ENCODE measurements at places on chromosomes 2 and 18.

- DNase-seq, result no peak
Observed at GRCh38 chr2:182426082-182426917, 536 bp downstream of the PDE1A start.

GRCh38 chr2:160516547-160517365, 23.1 kb upstream of the RBMS1 start:
- no peak for DNase-seq

DNA sequence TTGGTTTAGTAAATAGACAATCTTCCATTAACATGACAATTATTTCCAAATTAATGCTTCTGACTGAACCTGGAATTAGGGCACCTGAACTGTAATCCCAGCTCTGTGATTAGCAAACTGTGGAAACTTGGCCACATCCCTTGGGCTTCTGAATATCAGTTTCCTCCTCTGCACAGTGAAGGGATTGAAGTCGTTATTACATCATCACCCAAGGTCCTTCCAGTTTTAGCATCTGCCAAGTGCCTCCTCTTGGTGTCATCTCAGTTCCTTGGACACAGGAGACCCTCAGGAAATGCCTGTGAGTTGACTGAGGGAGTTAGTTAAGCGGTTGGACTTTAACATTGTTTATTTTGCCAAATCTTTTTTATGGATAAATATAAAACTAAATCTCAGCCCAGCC, 64.8 kb downstream of the MOGAT1 start:
- DNase-seq, result no peak

GRCh38 chr2:188701836-188702235, 272.3 kb upstream of the COL3A1 start:
- no peak for DNase-seq

DNA sequence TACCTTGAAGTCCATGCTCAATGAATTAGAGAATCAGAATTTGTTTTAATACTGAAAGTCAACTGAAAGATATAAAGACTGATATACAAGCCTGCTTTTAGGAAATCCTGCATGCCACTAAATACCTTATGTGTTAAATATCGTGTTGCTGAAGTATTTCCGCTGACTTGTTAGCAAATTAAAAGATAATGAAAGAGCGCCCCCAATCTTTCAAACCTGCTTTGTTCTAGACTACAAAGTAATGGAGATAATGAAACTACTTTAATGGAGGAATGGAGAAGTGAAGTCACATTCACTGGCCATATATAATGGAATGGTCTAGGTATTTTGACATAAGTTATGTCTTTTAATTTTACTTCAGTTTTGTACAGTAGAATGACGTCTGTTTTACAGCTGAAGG, 95.7 kb downstream of the ASXL3 start:
- no peak for DNase-seq

DNA sequence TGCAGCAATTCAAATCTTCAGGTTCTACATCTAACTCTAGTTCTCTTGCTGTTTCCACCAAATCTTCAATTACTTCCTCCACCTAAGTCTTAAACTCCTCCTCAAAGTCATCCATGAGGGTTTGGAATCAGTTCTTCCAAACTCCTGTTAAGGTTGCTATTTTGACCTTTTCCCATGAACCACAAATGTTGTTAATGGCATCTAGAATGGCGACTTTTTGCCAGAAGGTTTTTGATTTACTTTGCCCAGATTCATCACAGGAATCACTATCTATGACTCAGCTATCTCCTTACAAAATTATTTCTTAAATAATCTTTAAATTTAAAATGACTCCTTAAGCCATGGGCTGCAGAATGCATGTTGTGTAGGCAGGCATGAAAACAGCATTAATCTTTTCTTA, 368.9 kb upstream of the TNP1 start:
- DNase-seq, result no peak

DNA sequence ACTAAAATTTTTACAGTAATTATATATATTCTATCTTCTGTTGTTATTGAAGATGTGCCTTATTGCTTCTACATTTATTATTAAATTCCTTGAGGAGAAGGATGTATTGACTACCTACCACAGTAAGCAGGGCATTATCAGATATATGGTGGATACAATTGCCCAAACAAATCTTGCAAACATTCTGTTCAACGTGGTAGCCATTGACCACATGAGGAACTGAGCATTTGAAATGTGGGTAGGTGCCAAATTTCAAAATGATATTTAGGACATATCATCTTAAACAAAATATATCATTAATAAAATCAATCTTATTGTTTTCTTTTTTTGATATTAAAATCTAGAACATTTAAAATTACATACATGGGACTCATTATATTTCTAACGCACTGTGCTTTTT, 11.1 kb downstream of the SCN3A start:
- no peak for DNase-seq

DNA sequence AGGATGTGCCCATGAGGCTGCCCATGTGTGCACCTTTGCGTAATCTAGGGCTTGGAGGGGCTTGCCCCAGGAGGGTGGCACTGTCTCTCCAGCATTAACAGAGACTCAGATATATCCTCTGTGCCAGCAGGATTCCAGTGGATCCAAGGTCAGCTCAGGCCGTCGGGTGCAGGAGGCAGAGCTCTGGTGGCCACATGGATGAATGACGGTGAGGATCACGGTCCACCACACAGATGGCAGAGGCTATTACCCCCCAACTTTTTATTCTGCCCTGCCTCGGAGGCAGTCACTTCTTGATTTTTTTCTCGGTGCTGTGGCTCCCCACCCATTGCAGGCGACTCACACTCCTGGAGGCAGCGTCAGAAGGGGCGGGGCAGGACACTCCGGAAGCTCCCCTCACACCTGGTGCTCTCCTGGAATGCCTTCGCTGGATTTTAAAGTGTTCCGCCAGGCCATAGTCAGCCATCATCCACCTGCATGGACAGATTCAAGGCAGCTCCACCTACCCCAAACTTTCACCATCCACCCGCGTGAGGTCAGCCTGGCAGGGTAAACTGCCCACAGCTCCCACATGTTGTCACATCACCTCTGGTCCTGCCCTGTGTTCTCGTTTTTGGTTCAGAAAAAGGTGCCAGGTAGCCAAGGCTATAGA, 602.9 kb upstream of the RAB6C start:
- DNase-seq, result no peak

GRCh38 chr2:191728750-191729624, 51.1 kb downstream of the NABP1 start:
- no peak for DNase-seq

GRCh38 chr2:118223511-118223991, 135.3 kb downstream of the INSIG2 start:
- DNase-seq, result no peak

GRCh38 chr2:173079973-173080860, 4.6 kb downstream of the MAP3K20 start:
- DNase-seq, result no peak

GRCh38 chr2:168633200-168633599, 169.2 kb upstream of the NOSTRIN start:
- no peak for DNase-seq

DNA sequence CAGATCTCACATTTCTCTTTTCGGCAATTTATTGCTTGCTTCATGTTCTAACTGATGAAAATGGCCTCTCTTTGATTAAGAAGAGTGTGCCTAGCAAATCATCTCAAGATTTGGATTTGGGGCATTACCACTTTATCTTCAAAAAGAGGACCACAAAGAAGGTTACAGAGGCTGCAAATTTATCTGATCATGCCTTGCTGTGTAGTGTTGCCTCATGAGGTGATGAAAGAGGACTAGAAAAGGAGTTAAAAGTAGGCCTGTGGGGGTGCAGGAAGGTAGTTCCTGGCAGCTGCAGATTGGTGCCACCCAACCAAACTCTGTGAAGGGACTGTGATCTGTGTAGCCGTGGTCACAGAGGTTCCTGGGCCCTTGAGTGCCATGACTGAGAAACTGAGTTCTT, 69.2 kb downstream of the PRELID3A start:
- no peak for DNase-seq

DNA sequence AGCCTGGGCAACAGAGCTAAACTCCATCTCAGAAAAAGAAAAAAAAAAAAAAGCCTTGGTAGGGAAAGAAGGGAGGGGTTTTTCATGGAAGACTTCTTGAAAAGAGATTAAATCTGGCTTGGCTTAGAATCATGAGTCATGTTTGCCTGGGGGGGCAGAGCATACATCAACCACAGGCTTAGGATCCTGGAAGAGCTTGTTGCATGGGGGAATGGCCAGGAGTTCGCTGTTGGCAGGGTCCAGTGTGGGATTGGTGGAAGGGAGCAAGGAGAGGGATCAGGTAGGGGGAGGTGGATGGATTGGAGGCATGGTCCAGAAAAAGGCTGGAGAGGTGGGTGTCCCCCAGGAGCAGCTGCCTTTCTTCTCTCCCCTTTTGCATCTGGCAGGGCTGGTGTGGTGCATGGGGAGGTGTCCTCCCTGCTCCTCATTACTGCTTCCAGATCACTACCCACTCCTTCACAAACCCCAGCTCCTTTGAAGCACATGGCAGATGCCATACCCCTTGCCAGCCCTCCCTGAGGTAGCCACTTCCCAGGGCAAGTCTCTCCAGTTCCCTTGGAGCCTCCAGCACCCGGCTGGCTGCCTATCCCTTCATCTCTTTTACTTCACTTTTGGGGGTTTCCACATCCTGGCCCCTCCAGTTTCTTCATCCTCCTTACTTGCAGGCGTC, 2.5 kb downstream of the ARMC9 start:
- no peak for DNase-seq

GRCh38 chr18:596288-596881, 403 bp upstream of the CLUL1 start:
- peak; percentile 49 for DNase-seq

DNA sequence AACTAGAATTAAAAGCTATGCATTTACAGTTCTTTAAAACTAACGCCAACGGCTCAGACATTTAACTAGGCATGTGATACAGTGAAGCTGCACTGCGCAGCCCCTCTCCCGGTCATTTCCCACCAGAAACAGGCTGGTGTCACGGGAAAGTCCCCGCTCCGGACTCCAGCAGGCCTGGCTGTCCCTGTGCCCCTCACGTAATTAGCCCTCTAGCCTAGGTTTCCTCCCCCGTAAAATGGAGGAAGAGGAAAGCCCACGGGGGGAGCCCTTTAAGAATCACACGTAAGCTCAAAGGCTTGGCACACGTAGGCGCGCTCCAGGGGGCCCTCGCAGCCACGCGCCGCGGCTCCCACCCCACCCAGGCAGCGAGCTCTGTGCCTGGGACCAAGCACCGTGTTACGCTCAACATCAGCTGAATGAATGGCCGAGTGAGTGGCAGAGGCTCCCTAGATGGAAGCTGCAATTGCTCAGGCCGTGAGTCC, 48.0 kb downstream of the KCNIP3 start:
- no peak for DNase-seq

GRCh38 chr2:171566057-171566456, 43.8 kb downstream of the CYBRD1 start:
- no peak for DNase-seq

- peak; percentile 53 for DNase-seq
Observed at GRCh38 chr2:175880-176820, 87.7 kb downstream of the SH3YL1 start.

DNA sequence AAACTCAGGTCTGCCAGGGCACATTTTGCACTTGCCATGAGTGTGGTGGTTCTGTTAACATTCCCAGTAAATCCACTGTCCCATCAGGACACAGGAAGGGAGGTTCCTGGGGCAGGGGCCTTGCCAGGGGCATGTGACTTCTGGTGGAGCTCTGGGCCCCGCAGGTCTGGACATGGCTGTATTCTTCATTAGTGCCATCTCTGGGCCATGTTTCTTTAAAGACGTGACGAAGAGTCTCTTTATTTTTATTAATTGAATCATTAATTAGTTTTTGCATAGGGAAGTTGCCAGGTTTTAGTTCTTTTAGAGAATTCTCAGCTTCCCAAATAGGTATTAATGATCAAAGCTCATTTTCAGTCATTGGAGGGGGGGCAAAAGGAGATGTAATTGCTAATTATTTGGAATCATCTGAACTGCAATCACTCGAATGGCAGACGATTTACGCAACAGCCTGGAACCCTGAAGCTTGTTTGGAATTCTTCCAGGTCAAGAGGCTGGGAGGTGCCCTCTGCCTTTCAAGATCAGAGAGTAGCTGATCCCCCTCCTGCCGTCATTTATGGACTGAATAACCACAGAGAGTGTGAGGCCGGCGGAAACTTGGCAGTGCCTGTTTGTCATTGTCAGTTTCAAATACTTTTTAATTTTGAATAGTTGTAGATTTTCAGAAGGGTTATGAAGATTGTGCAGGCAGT, 106.2 kb downstream of the RTP5 start:
- DNase-seq, result no peak

DNA sequence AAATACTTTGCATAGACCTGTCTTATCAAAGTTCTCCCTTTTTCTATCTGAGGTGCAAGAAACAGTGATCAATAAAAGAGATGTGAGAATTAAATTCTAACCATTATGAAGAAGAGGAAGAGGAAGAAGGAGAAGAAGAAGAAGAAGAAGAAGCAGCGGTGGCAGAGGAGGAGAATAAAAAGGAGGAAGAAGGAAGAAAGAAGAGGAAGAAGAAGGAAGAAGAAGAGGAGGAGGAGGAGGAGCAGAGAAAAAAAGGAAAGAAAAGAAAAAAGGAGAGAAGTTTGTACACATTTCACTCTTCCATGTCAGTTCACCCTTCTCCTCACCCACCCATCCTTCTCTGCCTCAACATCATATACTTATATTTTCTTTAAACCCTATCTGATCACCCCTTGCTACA, 68.4 kb downstream of the METTL4 start:
- DNase-seq, result no peak

DNA sequence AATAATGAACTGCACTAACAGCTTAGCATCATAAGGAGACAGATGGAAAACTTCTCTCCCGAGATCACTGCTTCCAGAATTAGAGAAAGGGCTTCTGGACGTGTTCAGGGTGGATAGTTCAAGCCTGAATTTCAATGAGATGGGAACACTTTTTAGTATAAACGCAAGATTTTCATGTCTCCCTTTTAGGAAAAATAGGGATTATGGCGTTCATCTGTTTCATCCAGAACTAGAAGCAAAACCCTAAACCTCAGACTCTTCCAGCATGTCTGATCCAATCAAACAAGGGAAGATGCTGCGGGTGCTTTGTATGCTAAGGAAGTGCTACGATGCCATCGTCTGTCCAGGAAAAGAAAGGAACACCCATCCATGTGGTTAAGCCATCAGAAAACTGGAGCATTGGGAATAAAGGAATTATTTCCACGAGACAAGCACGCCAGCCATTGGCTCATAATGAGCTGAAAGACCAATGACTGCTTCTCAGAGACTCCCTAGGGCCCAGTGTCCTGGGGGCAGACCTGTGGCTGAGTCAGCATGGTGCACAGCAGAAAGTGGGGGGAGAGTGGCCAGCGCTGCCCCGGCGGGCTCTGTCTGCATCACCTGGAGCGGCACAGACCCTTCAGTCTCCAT, 65.9 kb upstream of the AFF3 start:
- no peak for DNase-seq

GRCh38 chr2:82879803-82880202, 1579.3 kb downstream of the SUCLG1 start:
- DNase-seq, result no peak
